ENCODE measurements at places on chromosomes 13 and 19.

- DNase-seq: no peak
These were observed 2.3 kb downstream of the EEF2 start for GRCh38 chr19:3982701-3983541.

DNA sequence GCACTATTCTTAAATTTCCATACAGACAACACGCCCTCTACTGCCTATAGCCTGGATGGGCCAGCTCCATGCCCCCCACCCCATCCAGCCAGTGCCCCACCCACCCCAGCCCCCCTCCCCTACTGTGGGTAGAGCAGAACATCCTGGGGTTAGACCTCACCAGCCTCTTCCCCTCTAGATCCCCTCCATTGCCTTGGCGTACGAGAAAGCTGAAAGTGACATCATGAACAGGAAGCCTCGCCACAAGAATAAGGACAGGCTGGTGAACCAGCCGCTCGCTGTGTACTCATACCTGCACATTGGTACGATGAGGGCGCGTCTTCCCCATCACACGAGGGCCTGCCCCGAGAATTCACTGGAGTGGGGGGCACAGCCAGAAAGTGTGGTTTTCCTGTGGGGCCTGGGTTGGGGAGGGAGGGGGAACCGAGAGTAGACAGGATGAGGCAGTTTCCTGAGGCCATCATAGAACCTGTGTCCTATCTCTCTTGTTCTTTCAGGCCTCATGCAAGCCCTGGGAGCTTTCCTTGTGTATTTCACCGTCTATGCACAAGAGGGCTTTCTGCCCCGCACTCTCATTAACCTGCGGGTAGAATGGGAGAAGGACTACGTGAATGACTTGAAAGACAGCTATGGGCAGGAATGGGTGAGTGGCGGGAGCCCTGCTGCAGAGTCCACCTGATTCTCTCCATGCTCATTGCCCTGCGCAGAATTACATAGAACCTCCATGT, 29.1 kb downstream of the ATP12A start:
- no peak for DNase-seq

DNA sequence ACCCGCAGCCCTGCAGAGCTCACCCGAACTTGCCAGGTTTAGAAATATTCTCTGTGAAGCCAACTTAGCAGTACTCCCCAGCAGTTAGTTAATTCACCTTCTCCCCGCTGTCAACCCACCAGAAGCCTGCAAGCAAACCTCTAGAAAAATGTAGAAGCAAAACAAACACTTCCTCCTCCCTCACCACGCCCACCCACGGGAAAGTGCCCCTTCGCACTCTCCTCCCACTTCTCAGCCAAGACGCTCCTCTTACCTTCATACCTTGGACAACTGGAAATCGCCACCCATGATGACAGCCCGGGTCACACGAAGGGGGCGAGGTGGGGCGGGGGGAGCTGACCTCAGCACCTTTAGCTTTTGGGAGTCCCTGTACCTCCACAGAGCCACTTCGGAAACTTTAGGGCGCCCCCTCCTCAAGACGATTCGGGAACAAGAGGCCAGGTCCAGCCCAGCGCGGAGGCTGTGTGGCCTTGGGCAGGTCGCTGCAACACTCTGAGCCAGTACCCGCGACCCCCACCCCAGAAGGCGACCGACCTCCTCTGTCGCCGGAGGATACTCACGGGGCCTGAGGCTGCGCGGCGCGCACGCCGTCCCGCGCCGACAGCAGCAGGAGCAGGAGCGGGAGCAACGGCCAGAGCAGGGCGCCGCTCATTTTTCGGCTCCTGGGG, 485 bp downstream of the CPAMD8 start:
- DNase-seq: no peak

DNA sequence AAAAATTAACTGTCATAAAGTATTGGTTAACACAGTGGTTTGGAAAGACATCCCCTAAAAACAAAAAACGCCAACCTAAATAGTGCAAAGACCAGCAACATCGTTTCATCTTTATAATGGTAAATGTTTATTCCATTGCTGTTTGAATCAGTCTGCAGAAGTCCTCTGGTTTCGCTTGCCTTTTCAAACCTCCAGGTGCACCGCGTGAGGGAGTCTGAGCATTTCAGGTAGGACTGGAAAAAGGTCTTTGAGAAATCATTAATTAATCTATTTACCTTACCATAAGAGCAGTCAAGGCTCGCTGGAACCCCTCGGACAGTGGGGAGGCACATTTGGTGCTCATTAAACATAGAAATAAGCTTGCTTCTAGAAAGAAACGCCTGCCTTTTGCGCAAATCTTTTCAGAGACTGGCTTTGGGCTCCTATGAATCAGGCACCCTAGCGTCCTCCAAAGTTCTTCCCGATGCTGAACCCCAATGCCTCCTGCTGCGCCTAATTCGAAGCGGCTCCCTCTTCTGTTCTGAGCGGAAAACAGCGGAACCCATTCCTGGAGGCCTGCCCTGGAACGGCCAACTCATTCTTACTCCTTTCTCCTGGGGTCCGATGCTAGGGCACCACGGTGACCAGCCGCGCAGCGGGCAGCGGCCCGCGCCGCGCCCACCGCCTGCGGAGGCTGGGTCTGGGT, 951 bp upstream of the MTUS2 start:
- DNase-seq: no peak

DNA sequence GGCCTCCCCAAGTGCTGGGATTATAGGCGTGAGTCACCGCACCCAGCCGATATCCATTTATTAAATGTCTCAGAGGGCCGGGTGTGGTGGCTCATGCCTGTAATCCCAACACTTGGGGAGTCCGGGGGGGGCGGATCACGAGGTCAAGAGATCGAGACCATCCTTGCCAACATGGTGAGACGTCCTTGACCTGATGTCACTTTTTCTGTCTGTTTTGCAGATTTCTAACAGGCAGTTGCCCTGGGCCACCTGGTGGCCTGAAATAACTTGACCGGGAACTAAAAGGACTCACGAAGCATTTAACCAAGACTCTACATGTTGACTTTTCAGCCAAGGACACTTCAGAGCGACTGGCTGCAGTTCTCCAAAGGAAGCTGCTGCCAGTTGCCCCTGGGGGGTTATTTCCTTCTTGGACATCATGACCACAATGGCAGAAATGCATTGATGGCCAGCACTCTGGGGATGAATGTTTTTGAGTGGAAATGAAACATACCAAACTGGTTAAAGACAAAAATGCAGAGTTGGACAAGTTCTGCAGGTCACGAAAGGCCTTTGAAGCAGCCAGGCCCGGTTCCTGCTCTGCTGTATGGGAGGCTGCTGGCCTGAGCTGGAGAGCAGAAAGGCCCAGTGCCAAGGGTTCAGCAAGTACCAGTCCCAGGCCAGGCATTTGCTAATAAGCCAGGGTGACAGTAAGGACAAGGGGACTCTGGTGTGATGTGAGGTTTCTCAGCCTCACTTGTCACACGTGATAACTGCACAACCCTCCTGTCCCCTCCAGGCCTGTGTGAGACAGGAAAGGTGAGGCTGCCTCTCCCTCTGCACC, 8.3 kb downstream of the ZNF837 start:
- no peak for DNase-seq

- DNase-seq: no peak
These were observed 38.1 kb downstream of the DGKH start for GRCh38 chr13:42086582-42086981.

- DNase-seq: no peak
These were observed 565.7 kb downstream of the EFNB2 start for GRCh38 chr13:105969761-105970160.

GRCh38 chr13:50152224-50152623, 137.0 kb downstream of the KCNRG start:
- DNase-seq: no peak

DNA sequence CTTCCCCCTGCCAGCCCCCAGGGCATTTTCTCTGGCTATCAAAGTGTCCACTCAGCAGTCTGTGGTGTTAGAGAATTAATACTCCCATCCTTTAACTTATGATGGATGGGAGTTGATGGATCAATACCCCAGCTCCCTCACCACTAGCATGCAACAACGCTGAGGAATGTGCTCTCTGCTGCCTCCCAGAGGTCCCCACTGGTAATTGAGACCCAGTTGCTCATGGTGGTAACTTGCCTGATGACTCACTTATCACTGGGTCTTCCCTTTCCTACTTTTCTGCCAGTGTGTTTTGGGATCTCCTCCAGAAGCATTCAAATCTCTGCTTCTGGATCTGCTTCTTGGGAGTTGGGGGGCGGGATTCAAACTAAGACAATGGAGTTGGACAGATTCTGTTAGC, 20.3 kb upstream of the CACNA1A start:
- DNase-seq: no peak

DNA sequence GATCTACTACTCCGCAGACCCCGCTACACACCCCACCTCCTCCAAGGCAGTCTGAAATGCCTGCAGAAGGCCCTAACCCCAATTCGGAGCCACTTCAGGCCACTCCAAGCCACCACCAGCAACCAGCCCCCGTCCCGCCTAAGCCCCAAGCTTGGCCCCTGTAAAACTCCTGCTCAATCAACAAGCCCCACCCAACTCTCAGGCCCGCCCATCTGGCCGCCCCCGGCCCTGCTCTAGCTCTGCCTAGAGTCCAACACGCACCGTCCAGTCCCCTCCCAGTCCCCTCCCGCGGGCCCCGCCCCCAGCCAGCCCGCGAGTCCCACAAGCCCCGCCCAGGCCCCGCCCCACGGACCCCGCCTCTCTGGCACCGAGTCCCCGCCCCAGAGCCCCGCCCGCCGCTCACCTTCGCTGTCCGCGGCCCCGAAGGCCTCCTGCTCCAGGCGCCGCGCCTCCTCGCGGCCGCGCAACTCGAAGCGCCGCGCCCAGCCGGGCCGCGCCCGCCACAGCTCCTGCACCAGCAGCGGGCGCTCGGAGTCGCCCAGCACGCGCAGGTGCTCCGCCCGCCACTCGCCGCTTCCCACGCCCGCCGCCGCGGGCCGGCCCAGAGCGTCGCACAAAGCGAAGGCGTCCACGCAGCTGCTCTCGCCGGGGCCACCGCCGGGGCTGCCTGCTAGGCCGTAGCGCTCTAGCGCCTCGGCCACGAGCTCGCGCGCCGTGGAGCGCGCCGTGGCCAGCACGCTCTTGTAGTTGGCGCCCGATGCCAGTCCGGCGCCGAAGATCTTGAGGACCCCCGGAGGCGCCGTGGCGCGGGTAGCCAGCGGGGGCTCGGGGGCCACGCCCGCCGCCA, 1.6 kb downstream of the RASIP1 start:
- DNase-seq: peak; percentile 98
